ENCODE measurements at places on chromosomes 1 and 21.

GRCh38 chr1:223755992-223756775 lies 43.8 kb downstream of the CAPN2 start:
- DNase-seq, result no peak

DNA sequence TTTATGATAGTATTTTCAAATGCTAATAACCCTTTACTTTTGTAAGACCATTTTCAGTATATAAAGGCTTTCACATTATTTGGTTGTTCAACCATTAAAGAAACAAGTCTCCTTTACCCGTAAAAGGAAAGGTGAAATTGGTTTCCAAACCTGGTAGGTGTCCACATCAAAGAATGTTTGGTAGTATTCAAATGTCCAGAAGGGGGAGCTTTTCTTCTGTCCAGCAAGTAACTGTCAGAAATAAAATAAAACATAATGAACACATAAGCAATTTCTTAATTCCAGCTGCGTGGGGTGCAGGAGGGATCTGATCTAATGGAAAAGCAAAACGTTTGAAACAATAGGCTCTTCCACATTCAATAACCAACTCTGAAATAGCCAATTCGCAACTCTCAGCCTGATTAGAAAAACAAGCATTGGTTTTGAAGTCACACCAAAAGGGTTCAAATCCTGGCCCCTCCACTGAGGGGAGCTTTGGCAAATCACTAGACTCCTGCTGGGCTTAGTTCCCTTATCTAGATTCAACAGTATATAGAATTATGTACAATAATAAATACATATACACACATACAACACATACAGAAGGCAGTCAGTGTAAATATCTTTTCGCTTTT lies 11.0 kb downstream of the YIPF1 start:
- DNase-seq, result no peak

DNA sequence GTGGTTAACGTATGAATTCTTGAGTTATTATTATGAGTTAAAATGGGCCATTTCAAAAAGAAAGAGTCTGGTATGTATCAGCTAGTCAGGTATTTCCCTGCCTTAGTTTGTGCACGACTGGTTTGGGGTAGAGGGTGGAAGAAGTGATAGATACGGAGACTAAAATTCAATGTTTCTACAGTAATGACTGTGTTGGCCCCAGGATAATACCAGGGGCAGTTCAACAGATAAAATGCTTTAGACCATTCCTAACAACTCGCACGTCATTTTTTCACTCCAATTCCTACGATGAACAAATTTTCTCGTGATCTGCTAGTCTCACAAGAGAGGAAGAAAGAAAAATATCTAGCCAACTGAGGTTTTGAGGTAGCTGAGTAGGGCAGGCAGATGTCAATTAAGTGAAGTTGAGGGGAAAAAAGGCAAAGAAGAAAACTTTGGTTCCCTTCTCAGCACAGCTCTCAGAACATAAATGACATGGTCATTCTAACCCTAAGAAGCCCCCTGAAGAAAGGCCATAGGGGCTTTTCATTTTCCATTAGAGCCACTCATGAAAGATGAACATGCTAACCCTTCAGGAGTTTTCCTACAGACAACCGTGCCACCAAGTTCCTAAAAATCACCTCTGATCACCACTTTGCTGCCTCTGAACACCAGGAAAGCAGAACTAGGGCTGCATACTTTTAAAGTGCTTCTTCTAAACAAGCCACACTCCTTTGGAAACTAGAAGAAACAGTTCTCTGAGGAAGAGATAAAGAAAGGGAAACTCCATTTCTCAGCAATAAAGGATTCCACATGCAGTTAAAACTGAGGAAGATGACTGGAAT lies 5.6 kb downstream of the MCOLN2 start:
- DNase-seq, result no peak

DNA sequence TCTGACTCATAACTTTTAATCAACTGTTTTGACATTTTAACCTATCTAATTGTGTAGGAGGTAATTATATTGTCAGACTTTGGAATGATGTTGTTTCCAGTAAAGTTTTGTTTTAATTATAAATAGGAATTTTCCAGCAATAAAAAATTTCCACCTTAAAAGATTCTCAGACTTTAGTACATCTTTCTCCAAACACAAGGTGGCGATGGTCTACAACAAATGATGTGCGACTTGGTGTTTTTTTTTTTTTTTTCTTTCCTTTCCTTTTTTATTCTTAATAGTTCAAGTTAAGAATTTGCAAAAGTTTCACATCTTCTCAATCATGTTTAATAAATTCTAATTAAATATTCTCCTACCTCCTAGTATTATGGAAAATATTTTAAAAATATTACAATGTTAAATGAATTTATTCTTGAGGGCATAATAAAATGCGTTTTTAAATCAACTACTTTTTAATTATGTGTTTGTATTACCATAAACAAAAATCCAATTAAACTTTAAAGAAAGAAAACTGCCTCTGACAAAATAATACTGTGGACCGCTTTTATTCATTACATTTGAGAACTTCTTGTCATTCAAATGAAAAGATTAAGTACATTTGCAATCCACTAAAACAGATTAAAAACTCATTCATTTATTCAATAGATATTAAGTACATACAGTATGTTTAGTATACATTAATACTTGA lies 4.4 kb upstream of the ADAMTS1 start:
- DNase-seq, result peak; percentile 18

- DNase-seq, result peak; percentile 69
These were observed 8.7 kb upstream of the BARHL2 start for GRCh38 chr1:90725657-90726424.

GRCh38 chr1:94660994-94661393 lies 119.4 kb upstream of the F3 start:
- no peak for DNase-seq

Measured in right kidney (tissue), 9 donors.